Motor neuron (in vitro differentiated cells): ENCODE measurements at places on chromosomes 2 and 18. TPM values are rescaled to one million over a fixed set of nuclear protein-coding genes. Genes with fewer than 3 reads are reported as not detected.

The NXPH2 gene
- total RNA-seq = 0.44 and 0.95 TPM in 2 replicates

The PCARE gene
- total RNA-seq = 0.47 and 0.78 TPM in 2 replicates

The GPBAR1 gene
- total RNA-seq = 4.8 and 6.9 TPM in 2 replicates

The CTLA4 gene
- not detected in 2 replicates for total RNA-seq

The NT5DC4 gene
- 0.44 TPM in 1 of 2 replicates, not detected in the other for total RNA-seq

DNA sequence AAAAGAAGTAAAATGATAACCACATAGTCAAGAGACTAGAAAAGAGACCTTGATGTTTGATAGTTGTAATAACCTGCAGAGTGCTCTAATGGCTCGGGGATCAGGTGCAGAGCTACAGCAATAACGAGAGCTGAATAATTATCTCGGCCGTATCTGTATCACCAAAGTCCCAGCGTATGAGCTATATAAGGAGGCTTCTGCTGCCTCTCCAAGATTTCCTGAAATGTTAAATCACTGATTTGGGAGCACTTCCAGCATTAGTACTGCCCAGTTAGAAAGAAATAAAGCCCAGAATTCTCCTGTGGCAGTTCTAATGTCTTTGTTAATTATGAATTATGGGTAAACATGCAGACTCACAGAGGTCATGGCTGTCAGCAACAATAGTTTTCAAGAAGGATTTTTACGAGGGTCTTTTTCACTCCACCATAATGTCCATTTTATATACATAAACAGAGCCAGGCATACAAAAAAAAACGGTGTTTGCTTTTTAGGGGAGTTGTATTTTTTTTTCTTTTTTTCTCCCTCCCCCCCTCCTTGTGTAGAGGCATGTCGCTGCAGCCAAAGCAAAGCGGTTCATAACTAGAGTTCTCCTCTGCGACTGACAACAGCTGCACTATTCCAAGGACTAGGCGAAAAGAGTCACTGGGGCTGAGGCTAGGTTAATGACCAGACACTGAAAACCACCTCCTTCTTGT, 168.3 kb upstream of the VRK2 start:
- no peak for ATAC-seq

- no peak for ATAC-seq
Measured at GRCh38 chr18:26052505-26052904, 37.9 kb downstream of the SS18 start.

DNA sequence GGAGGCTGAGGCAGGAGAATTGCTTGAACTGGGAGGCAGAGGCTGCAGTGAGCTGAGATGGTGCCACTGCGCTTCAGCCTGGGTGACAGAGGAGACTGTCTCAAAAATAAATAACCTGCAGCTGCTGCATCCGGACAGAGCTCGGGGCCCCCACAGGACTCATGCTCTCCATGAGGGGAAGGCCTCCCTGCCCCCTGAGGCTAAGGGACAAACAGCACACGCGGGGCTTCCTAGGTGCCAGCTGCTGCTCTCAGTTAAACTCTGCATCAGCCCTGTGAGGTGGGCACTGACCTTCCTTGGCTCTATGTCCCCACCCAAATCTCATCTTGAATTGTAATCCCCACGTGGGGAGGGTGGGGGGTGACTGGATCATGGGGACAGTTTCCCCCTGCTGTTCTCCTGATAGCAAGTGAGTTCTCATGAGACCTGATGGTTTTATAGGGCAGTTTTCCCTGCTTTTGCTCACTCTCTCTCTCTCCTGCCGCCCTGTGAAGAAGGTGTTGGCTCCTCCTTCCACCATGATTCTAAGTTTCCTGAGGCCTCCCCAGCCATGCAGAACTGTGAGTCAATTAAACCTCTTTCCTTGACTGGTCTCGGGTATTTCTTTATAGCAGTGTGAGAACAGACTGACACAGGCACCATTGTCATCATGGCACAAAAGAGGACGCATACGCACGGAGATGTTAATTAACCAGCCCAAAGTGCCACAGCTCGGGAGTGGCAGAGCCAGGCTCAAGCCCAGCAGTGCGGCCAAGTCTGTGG, 49.9 kb upstream of the TAF1B start:
- no peak for ATAC-seq

DNA sequence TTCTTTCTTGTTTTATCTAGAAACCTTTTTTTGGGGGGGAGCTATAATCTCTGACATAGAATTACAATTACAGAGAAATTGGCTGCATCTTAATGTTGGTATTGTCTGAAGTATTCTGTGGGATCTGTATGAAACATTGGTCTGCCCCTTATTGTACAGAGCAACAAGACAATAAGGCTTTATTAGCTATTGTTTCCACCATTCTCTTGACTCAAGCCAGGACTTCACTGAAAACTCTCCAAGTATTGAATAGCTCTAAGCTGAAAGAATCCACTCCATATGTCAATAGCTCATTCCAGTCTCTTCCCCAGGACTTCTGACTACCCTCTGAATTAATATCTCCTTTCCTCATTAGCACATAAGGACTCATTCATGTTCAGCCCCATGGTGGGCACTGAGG, 77.8 kb downstream of the RHBDD1 start:
- ATAC-seq = no peak
